ENCODE measurements at places on chromosomes 16 and 17. TPM values are rescaled to one million over a fixed set of nuclear protein-coding genes. Genes with fewer than 3 reads are reported as not detected.

The TRAF7 gene
- 66.1 TPM for total RNA-seq

The CBLN1 gene
- 0.49 TPM for total RNA-seq

The FA2H gene
- 4.2 TPM for total RNA-seq

The CD300H gene
- total RNA-seq, result not detected

- DNase-seq, result no peak
Measured at GRCh38 chr16:89589241-89589926, 13.8 kb downstream of the CPNE7 start.

DNA sequence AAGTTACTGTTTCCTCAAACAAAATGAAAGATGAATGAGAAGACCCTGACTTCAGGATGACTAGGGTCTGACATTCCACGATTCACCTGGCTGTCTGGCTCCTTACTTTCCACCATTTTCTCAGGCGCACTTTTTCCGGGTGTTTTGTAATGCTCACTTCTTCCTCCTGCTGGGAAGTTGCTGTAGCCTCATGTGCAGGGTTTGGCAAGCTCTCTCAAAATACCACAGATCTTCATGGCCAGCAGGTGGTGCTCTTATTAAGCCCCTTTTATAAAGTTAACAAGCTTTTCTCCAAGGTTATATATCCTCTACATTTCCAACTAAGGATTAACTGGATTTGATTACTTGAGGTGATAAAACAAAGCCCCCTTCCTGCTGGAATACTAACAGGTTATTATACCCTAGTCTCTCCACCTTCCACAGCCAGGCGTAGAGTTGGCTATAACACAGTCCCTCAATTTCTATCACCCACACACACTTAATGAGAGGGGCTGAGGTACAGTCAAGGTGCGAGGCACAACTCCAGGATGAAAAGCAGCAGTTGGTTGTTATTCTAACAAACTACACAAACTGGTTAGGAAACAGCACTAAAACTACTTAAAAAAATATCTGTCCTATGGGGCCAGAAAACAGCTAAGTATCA, 45.4 kb downstream of the STH start:
- peak; percentile 83 for DNase-seq

- DNase-seq, result no peak
Measured at GRCh38 chr16:76297941-76298340, 20.7 kb downstream of the CNTNAP4 start.

GRCh38 chr16:49020436-49020835, 261.2 kb downstream of the CBLN1 start:
- DNase-seq, result no peak
